ENCODE measurements at places on chromosomes 4 and X.

DNA sequence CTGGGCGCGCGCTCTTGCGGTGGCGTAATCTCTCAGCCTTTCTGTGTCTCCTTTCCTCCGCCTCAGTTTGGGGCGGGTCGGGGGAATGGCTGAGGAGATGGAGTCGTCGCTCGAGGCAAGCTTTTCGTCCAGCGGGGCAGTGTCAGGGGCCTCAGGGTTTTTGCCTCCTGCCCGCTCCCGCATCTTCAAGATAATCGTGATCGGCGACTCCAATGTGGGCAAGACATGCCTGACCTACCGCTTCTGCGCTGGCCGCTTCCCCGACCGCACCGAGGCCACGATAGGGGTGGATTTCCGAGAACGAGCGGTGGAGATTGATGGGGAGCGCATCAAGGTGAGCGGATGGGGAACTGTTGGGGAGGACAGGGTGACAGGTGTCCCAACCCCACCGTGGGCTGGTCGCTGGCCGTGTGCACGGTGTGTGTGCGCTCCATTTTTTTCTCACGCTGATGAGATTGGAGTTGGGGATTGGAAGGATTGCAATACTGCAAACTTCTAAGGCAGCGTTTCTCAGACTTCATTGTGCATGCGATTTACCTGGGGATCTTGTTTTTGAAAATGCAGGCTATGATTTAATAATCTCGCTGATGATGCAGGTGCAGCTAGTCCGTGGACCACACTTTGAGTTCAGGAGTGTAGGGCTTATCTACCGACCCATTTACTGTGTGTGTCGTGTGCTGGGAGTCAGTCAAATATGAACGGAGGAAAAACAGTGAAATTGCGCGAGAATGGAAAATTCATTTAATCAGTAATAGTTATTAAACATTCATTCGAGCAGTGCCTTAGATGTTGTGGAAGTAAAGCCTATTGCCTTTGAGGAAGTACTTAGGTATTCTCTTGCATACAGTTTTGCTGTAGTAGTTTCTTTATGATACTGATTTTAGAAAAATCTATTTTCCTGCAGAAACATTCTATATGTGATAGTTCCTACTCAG, at the start of gene RAB33B:
RAB33B (plus strand) TSS at position 11 of the 935 bp plus-strand sequence; CDS start at position 86, 75 bp downstream.
- no peak for DNase-seq

- DNase-seq, result no peak
Measured at GRCh38 chr4:109010521-109010920, 247.7 kb upstream of the ETNPPL start.

DNA sequence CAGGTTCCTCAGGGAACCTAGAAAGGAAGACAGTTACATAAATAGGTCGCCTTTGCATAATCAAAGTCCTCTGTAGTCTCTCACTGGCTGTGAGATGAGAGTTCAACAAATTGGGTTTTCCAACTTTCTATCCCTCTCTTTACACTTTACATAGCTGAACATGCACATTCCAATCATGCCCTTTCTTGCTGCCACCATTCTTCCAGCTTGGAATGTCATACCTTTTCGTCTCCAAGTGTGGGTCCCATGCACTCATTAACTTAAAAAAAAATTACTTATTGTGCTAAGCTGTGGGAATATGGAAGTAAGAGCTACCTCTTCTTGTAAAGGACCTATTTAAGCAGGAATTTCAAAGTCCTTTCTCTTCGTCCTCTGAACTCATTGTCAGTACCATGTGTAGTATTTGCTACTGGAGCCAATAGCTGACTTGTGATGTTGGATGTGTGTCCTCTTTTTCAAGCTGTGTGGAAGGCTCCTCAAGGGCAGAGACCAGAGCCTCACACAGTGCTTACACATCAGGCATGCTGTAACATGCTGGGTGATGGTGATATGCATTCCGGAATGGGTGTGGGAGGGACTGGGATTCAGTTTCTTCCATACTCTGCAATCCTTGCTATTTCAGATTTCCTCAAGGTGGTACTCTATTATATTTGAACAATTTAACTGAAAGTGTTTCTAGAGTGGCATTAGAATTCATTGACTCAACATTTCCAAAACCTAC, 7.1 kb downstream of the ENOPH1 start:
- DNase-seq, result no peak

GRCh38 chr4:151175233-151175632, 75.8 kb downstream of the RPS3A start:
- no peak for DNase-seq

- DNase-seq, result no peak
Measured at GRCh38 chr4:106478152-106478551, 109.6 kb upstream of the GIMD1 start.

- no peak for DNase-seq
Measured at GRCh38 chr4:111210595-111210994, 587.7 kb upstream of the PITX2 start.

DNA sequence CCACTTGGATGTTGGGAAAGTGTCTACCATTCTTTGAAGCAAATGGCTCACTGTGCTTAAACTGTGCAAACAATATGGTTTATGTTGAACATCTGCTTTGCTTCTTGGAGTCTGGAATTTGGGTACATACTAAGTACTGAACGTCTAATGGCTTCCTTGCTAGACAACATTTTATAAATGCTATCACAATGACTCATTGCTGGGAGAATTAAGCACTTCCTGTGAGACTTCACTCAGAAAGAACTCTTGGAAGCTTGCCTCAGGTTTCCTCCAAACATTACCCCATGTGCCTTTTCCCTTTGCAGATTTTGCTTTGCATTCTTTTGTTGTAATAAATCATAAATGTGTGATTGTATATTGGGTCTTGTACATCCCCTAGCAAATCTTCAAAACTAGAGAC, 139.7 kb downstream of the PACRGL start:
- no peak for DNase-seq
